Thymus (tissue), 14 donors: ENCODE measurements at places on chromosomes 4 and X. TPM values are rescaled to one million over a fixed set of nuclear protein-coding genes. Genes with fewer than 3 reads are reported as not detected.

GRCh38 chr4:101596781-101597552 lies 193.6 kb upstream of the BANK1 start:
- no peak for DNase-seq

- DNase-seq = no peak
Measured at GRCh38 chrX:38236901-38237615, 16.4 kb upstream of the SRPX start.

DNA sequence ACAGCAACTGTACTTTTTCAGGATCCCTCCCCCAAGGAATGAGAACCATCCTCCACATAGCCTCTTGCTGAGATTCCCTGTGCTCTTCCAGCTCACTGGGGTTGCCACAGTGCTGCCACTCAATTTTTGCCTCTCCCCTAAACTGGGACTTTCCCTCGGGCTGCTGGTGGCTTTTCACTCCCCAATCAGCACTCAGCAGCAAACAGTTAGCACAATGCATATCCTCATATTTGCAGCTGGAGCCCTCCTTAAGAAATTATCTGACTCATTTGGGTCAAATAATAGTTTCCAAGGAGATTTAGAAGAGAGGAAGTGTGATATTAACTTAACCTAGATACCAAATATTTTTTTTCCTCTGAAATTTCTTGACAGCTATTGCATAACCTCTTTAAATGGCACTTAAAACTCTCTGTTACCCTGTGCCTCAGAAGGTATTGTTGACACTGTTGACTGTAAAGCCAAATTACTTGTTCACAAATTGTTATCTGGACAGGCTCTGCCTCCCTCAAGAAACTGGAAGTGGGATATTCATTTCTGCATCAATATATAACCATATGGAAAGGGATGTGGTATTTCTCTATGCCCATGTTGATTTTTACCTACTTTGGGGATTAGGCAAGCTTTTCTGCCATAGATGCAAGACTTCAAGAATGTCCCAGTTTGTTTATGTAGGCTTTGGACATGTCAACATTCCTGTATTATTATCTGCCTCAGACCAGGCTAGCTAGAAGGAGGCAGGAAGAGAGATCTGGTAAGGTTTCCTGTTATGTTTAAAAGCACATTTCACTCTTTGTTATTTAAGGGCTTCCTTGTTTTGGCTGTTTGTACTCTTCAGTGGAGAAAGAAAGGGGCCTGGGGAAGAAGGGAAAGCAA lies 58.0 kb downstream of the SEPTIN11 start:
- DNase-seq = no peak

GRCh38 chrX:14872355-14872754 lies 514 bp downstream of the FANCB start:
- DNase-seq = no peak

GRCh38 chrX:103415528-103415927 lies 39.2 kb downstream of the BEX3 start:
- no peak for DNase-seq

DNA sequence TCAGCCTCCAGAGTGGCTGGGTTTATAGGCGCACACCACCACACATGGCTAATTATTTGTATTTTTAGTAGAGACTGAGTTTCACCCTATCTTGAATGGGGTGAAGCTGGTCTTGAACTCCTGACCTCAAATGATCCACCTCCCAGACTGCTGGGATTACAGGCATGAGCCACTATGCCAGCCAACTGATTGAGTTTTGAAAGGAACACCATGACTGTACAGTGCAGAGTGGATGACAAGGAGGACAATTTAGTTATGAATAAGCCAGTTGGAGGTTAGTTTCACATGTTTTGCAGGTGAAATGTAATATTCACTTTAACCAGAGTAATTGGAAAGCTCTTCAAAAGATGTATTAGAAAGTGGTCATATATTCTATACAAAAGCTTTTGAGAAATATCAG lies 60.8 kb downstream of the PCDH18 start:
- no peak for DNase-seq

DNA sequence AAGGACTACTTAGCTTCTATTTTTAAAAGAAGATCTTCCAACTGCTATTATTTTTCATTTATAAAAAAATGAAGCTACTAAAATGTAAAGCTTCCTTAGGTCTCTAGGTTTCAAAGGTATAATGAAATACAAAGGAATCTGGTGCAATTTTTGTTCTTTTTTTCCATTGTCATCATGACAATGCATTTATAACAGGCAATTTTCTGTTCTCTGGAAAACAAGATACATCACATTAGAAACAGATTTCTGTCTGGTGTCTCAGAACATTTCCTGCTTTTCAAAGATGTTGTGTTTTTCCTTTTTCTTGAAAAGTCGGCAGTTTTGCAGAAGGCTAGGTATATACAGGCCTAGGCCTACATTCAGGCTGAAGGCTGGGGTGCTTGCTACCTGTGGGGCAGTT lies 63.6 kb upstream of the ATP8A1 start:
- DNase-seq = no peak

GRCh38 chr4:86706923-86707597 lies 112.9 kb downstream of the PTPN13 start:
- no peak for DNase-seq

- DNase-seq = no peak
Measured at GRCh38 chr4:108840426-108840975, 77.6 kb upstream of the ETNPPL start.

DNA sequence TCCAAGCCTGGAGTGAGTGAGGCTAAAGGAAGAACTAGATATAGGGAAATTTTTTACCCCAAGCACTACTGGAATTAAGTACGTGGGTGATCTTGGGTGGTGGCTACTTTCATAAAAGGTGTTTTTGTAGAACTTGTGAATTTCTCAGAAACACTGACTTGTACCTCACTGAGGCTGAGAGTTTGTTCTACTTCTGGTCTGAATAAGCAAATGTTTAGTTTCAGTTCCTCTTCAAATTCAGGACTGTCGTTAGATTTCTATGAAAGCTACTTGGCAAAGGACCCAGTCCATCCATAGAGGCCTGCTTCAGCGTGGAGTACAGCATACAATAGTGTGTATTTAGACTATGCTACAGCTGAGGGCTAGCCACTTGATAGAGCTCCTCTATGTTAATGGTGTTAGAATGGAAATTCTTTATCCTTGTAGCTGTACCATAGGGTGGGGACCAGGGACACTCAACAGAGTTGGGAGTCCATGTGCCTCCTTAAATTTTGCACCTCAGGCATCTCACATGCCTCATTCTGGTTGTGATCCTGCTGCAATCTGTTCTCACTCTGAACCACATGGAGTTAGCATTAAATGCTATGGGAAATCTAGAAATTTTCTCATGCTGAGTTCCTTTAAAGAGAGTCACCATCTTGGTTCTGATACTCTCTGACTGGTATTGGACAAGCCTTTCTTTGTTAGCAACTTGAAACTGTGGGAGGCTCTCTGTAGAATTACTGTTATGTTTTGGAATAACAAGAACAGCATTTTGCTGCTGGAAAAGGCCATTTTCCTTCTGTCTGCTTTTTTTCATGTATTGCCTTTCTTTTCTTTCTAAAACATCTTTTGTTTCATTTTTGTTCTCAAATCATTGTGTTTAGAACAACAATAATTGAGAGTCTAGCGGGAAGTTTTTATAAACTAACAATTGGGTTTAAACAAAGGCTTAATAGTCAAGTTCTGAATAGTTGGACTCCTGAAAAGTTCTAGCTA lies 86.8 kb downstream of the PDGFRA start:
- peak; percentile 13 for DNase-seq

DNA sequence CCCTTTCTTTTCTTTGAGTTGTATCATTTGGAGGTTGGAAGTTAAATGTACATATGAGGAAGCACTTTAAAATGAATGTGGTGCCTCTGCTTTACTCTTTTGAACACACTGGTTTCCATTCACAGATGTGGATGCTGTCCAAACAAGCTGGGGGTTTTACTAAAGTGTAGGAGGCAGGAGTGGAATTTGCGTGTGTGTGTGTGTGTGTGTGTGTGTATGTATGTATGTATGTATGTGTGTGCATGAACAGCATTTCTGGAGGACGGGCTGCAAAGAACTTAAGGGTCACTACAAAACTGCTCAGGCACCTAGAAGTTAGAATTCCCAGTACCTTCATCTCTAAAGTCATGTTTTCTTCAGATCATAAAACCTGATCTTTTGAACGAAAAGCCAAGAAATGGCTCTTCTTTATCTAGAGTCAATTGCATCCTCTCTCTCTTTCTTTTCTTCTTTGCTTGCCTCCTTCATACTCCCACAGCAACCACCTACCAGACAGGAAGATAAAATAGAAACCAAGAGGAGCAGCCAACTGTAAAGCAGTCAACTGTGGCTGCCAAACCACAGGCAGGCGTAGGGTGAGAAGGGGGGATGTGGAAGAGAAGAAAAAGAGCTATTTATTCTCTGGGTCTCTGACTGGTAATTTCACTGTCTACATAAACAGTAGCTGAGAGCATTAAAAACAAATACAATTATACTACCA lies 177.0 kb upstream of the RASGEF1B start:
- DNase-seq = peak; percentile 69

Gene IGBP1
- 99.0 TPM for total RNA-seq

DNA sequence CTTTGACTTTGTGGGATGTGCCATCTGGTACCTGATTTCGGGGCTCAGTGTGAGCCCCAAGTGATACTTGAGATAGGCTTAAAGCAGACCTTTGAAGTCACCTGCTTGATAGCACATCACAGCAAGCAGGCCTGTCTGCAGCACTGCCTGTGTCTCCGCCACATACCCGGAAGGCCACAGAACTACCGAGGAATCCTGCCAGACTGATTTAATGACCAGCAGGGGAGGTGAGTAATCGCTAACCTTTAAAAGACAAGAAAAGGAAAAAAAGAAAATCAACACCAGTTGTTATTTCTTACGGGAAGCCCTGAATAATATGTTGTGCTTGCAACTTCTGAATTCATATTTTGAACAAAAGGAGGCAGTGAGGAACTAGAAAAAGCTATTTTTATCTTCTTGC lies 6.8 kb downstream of the PTCHD1 start:
- DNase-seq = no peak

- DNase-seq = no peak
Measured at GRCh38 chrX:12419591-12419990, 281.3 kb downstream of the FRMPD4 start.
